ENCODE measurements at places on chromosomes 7 and 10. TPM values are rescaled to one million over a fixed set of nuclear protein-coding genes. Genes with fewer than 3 reads are reported as not detected.

The PGAM2 gene
- 0.36 TPM for total RNA-seq

The SPDYE2 gene
- total RNA-seq: not detected

The CCDC3 gene
- 0.29 TPM for total RNA-seq

The POLR2J2 gene
- total RNA-seq: 8.3 TPM

The HECTD2 gene
- total RNA-seq: 17.1 TPM

The C10orf62 gene
- total RNA-seq: 0.36 TPM

The RINT1 gene
- 18.0 TPM for total RNA-seq

All from osteoblast (primary cell).